Cortex of kidney (tissue), 1 donor: ENCODE measurements at places on chromosomes 6 and 20.

GRCh38 chr6:41325446-41326066 is 9.9 kb upstream of the NCR2 start:
- DNase-seq = no peak

DNA sequence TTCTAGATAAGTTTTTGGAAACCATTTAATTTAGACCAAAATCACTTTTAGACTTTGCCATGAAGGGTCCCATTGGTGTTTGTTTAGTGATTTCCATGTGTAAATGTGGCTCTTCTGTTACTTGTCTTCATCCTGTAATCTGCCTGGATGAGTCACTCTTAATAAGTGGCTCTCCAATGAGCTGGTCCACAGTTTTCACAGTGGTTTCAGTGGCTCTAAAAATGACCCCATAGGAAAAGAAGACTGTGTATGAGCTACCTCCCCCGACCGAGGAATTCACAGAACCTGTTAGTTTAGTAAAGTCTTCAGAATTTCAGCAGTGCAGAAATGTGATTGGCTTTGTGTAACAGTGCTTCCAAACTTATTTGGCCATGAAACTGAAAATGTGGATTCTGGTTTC is 492.0 kb upstream of the MARCKS start:
- no peak for DNase-seq

DNA sequence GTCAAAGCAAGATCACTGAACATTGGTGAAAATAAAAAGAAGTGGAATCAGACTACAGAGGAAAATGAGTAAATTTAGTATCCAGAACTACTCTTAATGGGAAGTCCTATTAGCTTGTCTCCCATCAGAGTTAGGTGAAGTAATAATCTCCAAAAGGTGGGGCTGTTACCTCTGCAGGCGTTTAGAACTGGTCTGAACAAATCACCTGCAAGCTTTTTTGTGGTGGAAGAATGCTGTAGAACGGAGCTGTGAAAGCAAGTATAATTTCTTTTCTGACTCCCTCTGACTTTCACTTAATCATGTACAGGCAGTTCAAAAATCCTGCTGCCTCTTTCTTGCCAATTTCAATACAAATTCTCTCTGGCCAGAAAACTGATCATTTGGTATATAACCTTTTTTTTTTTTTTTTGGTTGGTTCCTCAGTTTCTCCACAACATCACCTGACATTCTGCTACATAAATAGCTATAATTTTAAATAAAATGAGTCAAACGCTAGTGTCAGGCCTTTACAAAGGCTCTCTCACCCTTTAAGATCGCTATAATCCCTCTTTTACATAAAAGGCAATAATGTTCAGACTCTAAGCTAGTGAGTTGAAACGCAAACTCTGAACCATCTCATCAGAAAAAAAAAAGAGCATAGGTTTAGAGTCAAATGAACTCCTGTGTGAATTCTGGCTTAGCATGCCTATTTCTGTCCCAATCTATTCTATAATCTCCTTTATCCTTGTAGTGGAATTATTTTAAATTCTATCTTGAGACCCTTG is 38.8 kb downstream of the CITED2 start:
- DNase-seq = no peak

GRCh38 chr6:169967687-169968086 is 216.3 kb downstream of the ERMARD start:
- no peak for DNase-seq

DNA sequence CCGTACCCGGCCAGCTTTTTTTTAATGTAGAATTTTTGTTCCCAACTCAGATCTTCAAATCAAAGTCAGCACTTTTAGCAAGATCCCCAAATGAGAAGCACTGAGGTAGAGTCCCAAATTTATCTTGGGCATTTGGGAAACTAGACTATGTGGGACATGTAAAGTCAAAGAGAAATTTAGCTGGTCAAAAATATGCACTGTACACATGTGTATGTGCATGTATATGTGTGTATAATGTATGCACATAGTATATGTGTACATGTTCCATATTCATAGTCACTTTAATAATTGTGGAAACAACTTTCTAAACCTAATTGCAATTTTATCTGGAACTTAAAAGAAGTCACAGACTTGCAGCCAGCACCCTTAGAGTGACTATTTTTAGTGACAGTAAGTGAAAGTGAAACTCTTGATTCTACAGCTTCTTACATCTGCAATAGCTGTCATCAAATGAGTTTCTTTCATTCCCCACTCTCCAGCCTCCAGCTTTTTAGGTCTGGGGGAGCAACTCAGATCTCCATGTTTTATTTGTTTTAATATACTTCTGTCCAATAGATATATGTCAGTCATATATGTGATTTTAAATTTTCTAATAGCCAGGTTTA is 53.6 kb downstream of the CDC40 start:
- DNase-seq = no peak

DNA sequence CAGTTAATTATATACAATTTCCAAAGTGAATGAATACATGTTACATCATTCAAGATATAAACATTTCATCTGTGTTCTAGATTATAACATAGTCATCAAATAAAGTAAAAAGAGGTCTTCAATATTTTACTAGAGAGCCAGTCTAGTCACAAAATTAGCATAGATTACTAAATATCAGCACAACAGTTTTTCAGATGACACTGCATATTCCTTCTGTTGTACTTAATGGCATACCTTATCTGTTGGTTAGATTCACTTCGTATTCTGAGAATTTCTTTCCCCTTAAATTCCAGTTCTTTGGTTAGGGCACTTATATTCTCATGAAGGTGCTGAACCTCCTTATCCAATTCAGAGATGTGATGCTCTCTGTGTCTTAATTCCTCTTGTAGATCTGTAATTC is 39.8 kb upstream of the MCM9 start:
- DNase-seq = no peak

- DNase-seq = no peak
Measured at GRCh38 chr20:53833333-53834061, 236.9 kb downstream of the BCAS1 start.

DNA sequence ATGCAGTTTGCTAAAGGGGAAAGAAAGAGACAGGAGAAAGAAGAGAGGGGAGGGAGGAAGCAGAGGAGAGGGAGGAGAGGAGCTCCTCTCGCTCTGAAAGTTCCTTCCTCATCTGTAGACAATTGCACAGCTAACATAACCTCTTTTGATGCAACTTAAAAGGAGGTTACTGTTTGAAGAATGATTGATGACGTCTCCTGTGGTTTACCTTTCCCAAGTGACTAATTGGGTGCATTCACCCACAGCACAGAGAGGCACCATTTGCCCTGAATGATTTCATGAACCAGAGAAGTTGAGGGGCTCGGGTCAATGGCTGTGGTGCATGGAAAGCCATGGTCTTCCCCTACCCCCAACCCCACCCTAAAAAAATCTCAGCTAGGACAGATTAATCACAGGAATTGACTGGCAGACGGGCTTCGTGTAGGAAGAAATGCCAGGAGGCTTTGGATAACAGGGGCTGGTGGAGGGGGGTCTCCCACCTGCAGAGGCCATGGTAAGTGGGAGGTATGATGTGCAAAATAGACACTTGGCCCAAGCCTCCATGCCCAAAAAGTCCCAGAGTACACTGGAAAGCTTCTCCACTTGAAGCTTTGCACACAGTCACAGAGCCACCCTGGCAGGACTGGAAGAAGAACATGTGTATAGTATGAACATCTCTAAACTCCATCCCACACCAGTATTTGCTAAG is 213.7 kb downstream of the ANKRD60 start:
- DNase-seq = no peak

DNA sequence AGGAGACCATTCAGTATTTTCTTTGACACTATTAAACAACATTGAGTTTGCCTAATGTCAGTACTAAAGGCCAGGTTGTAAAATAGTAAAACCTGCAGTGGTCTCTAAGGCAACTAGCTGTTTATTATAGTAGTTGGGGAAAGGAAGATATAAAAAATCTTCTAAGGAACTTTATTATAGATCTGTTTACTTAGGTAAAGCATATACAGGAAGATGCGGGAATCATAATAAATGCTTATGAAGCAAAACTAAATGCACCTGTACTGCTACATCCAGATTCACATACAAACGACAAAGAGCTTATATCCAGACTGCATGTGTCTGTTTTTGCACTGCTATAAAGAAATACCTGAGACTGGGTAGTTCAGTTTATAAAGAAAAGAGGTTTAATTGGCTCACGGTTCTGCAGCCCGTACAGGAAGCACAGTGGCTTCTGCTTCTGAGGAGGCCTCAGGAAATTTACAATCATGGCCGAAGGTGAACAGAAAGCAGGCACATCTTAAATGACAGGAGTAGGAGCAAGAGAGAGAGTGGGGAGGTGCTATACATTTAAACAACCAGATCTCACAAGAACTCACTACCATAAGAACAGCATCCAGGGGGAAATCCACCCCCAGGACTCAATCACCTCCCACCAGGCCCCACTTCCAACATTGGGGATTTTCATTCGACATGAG is 8.7 kb upstream of the TRIM39 start:
- no peak for DNase-seq

DNA sequence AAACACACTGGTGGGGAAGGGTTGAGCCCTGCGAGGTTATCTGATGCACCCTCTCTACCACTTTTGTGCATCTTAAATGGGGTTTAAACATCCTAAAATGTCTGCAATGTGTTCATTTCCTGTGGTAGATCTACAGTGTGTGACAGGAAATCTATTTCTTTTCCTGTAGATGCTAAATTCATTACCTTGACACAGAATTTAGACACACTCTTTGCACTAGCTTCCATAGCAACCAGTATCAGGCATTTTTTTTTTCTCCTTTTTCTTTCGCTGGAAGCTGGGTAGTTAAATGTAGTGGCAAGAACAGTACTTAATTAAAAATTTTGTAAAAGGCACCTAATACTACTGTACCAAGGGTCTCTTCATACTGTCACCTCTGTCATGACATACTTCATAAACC is 141.1 kb downstream of the RFPL4B start:
- DNase-seq = no peak
